ENCODE measurements at places on chromosomes 2 and 18.

DNA sequence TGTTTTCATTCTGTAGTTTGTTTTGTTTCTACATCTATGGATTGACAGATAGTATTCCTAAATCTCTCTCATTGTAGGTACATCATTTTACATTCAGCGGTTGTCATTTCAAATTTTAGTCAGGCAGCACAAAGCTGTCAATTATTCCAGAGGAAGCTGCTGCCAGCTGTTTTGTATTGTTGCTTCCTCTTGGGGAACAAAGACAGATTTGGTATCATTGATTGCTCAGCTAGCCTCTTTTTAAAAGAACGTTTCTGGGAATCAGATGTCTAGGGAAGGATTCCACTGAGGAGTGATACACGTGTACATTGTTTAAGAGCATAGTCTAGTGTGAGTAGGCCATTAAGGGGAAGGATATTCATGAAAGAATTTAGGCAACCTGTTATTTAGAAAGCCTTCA, 145.8 kb downstream of the AGPS start:
- DNase-seq = no peak
- no peaks in the 10 kb centered on the region for H3K27me3 ChIP-seq
- no peak overlapping the region for H3K4me3 ChIP-seq
- H3K36me3 ChIP-seq = peaks cover 6% of the 10 kb centered on the region
- H3K27ac ChIP-seq = no peak overlapping the region
- peaks cover 43% of the 10 kb centered on the region for H3K4me1 ChIP-seq

- no peak overlapping the region for H3K27ac ChIP-seq
- no peaks in the 10 kb centered on the region for H3K36me3 ChIP-seq
- no peak overlapping the region for H3K4me3 ChIP-seq
- no peaks in the 10 kb centered on the region for H3K27me3 ChIP-seq
- peaks cover 9% of the 10 kb centered on the region for H3K4me1 ChIP-seq
Measured at GRCh38 chr2:235848055-235848454, 320.1 kb downstream of the GBX2 start.

DNA sequence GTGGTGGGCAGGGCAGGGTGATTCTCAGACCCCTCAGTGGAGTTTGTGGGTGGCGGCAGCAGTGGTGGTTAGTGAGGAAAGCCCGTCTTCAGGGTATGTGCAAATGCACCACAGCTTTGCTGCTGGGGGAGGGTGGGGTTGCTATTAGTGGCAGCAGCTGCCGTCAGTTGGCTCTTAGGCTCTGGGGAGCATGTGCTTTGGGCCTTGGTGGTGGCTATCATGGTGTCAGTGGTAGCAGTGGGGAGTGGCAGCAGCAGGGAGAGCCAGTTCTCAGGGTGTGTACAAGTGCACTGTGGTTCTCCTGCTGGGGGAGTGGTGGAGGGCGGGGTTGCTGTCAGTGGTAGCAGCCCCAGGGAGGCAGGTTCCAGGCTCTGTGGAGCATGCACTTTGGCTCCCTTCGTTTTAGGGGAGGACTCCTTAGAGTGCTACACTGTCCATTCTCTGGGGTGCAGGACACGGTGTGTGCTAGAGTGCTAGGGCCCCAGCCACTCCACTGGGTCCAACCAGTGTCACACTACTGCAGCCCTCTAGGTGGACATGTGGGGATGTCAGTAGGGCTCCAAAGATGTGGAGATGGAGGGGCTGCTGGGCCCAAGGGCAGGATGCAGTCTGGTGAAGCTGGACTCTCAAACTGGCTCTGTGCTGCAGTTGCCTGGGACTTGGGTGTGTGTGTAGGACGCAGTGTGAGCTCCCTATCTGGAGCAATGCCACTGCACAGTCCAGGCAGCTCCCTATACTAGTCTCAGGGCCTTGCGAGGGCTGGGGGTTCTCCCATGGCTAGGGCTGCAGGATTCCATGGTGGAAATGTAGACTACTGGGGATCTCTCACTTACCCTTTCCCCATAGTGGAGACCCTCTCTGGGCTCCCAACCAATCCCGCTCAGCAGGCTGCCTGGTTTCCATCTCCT, 45.3 kb downstream of the ADCYAP1 start:
- H3K4me3 ChIP-seq = no peak overlapping the region
- H3K4me1 ChIP-seq = no peaks in the 10 kb centered on the region
- no peaks in the 10 kb centered on the region for H3K27me3 ChIP-seq
- no peaks in the 10 kb centered on the region for H3K36me3 ChIP-seq
- no peak overlapping the region for H3K27ac ChIP-seq
- no peak for DNase-seq

GRCh38 chr2:160484859-160485520, 8.6 kb downstream of the RBMS1 start:
- H3K27me3 ChIP-seq = no peaks in the 10 kb centered on the region
- H3K36me3 ChIP-seq = peaks cover 2% of the 10 kb centered on the region
- peak overlapping the region; percentile 50 for H3K27ac ChIP-seq
- no peak for DNase-seq
- no peak overlapping the region for H3K4me3 ChIP-seq

GRCh38 chr2:190533968-190534309, 583 bp downstream of the NEMP2 start:
- peaks cover 25% of the 10 kb centered on the region for H3K36me3 ChIP-seq
- DNase-seq = no peak
- H3K4me3 ChIP-seq = peak overlapping the region; percentile 90
- H3K27ac ChIP-seq = peak overlapping the region; percentile 99
- peaks cover 59% of the 10 kb centered on the region for H3K4me1 ChIP-seq

DNA sequence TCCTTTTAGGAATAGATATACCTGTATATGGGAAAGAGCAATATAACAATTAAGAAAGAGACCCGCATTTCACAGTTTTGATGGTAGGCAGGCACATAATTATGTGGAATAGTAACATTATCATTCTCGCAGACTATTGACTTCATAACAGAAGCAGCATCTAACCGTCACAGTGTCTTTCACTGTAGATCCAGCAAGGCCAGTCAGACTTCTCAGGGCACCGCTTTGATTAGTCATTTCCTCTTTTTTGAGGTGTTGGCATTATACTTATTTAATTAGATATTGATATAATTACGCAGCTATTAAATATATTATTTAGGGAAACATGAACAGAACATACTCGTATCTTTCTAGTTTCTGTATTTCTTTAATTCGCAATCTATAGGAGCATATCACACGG, 176.4 kb downstream of the NAPG start:
- no peak overlapping the region for H3K27ac ChIP-seq
- DNase-seq = no peak
- no peaks in the 10 kb centered on the region for H3K27me3 ChIP-seq
- peaks cover 8% of the 10 kb centered on the region for H3K36me3 ChIP-seq
- H3K4me3 ChIP-seq = no peak overlapping the region

DNA sequence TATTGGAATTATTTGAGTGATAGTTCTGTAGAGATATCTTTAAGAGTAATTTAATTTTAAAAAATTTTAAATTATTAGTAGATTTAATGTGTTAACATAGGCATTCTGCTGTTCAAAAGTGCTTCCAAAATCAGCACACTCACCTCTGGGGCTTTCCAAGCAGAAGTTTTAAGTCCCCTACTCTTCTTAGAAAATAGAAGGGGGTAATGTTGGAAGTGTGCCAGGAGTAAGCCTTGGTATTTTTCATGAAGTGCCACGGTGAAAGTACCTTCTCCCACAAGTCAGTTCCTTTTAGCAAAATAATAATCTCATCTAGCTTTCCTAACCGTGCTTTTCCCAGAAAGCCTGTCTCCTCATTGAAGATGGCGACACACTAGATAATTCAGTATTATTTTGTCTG, 3.9 kb upstream of the TNFRSF11A start:
- no peaks in the 10 kb centered on the region for H3K36me3 ChIP-seq
- peaks cover 63% of the 10 kb centered on the region for H3K27me3 ChIP-seq
- H3K27ac ChIP-seq = no peak overlapping the region
- peaks cover 8% of the 10 kb centered on the region for H3K4me1 ChIP-seq

GRCh38 chr2:101961338-101962191, 30.2 kb upstream of the IL1R2 start:
- no peak for DNase-seq
- peaks cover 2% of the 10 kb centered on the region for H3K36me3 ChIP-seq
- peaks cover 8% of the 10 kb centered on the region for H3K4me1 ChIP-seq
- H3K4me3 ChIP-seq = no peak overlapping the region

DNA sequence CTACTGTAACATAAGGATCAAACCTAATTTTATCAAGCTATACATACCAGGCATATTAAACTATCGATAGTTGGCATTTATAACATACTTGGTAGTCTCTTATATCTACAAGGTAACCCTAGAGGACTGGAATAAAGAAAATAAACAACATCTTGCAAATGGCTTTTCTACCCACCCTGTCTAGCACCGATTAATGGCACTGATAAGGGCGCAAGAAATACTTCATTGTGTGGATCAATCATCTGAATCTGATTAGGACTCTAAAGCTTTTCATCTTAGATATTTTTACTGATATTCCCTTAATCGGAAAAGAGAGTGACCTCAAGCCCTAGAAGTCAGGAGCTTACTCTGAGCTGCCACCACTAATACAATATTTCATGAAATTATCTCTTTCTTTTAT, 1461.7 kb upstream of the PIK3C3 start:
- no peak overlapping the region for H3K4me3 ChIP-seq
- peaks cover 3% of the 10 kb centered on the region for H3K27me3 ChIP-seq
- H3K27ac ChIP-seq = no peak overlapping the region
- H3K4me1 ChIP-seq = no peaks in the 10 kb centered on the region
- no peak for DNase-seq

GRCh38 chr2:136342138-136342537, 224.2 kb upstream of the CXCR4 start:
- no peaks in the 10 kb centered on the region for H3K4me1 ChIP-seq
- H3K27me3 ChIP-seq = no peaks in the 10 kb centered on the region
- DNase-seq = no peak
- no peak overlapping the region for H3K27ac ChIP-seq
- H3K4me3 ChIP-seq = no peak overlapping the region

GRCh38 chr18:45109271-45109670, 428.6 kb downstream of the SETBP1 start:
- H3K27ac ChIP-seq = no peak overlapping the region
- no peaks in the 10 kb centered on the region for H3K27me3 ChIP-seq
- H3K36me3 ChIP-seq = peaks cover 2% of the 10 kb centered on the region
- DNase-seq = no peak
- H3K4me1 ChIP-seq = no peaks in the 10 kb centered on the region
- H3K4me3 ChIP-seq = no peak overlapping the region
